GDM1 (cell line): ENCODE measurements at places on chromosomes 3 and 15.

- DNase-seq = no peak
These were observed 28.1 kb upstream of the VEPH1 start for GRCh38 chr3:157531301-157531660.

- no peak for DNase-seq
These were observed 43.6 kb downstream of the WHAMM start for GRCh38 chr15:82852941-82853561.

DNA sequence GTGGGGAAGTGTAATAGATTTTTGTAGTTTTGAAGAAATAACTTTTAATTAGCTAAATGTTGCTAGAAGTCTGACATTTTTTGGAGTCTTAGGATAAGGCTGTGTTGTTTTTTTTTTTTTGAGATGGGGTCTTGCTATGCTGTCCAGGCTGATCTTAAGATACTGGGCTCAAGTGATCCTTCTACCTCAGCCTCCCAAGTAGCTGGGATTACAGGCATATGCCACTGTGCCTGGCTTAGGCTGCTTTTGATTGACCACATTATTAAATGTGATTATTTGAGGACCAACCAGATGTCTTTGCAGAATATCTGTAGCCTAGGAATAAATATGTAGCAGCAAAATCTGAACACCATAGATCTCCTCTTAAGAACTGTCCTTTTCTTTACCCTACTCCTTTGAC is 29.7 kb downstream of the HACD3 start:
- DNase-seq = no peak

GRCh38 chr3:137035631-137036030 is 77.8 kb downstream of the IL20RB start:
- no peak for DNase-seq

GRCh38 chr15:85899927-85900326 is 105.2 kb upstream of the KLHL25 start:
- DNase-seq = no peak

- DNase-seq = no peak
These were observed 85.8 kb downstream of the LINGO1 start for GRCh38 chr15:77546870-77547269.

DNA sequence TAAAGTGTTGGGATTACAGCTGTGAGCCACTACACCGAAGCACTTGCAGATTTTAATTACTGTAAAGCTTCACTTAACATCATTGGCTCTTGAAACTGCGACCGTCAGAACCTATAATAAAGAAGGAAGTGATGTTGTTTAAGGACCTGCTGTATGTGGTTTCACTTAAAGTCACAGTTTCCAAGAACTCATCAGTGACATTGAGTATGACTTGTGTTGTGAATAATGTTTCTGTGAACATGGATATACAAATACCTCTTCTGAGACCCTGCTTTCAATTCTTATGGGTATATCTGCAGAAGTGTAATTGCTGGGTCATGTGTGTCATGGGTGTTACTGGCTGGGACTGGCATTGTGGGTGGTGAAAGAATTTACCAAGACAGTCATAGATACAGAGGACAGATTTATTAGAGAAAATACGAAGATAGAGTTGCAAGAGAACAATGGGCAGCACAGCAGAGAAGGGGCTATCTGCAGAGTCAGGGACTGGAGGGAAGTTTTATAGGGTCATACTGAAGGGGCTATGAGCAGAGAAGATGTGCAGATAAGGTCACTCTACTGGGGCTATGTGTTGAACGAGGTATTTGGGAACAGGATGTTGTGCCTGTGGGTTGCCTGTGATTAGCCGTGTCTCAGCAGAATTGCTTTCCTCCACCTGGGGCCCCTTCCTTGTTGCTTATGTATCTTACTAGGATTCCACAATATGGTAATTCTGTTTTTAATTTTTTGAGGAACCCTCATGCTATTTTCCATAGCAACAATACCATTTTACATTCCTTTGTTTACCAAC is 4.5 kb downstream of the NDUFB5 start:
- DNase-seq = no peak

GRCh38 chr3:70815817-70816216 is 503.4 kb upstream of the MDFIC2 start:
- DNase-seq = no peak

- DNase-seq = no peak
These were observed 512 bp downstream of the LARP6 start for GRCh38 chr15:70853318-70853972.

- no peak for DNase-seq
These were observed 27.6 kb downstream of the KLHL18 start for GRCh38 chr3:47310391-47310790.

- no peak for DNase-seq
These were observed 1141.0 kb downstream of the IGSF11 start for GRCh38 chr3:117893638-117894037.

GRCh38 chr3:134898181-134898754 is 103.2 kb downstream of the EPHB1 start:
- DNase-seq = no peak

DNA sequence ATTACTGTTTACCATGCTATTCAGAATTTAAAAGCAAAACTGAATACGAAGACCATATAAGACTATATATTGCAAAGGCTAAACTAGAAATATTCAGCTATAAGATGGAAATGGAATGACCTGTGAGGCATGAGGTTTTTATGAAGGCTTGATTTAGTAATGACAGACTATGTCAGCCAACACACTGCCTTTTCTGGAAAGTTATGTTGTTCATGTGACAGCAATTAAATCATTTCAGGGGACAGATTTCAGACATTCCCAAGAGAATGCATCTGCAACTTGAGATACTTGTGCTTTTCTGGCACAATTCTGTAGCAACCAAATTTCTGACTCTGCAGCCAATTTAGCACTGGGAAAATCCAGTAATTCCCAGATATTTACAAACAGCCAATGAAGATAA is 8.6 kb upstream of the GATM start:
- no peak for DNase-seq

DNA sequence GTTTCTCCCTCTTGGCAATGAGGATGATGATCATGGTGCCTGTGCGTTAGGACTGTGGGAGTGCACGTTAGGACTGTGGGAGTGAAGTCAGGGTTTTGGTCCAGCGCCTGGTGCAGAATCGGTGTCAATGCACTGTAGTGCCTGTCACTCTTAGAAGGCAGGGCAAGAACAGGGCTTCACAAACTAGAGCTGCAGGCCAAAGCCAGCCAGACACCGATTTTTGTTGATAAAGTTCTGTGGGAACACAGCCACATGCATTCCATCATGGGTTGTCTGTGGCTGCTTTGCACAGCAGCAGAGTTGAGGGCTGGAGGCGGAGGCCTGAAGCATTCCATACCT is 32.6 kb upstream of the NR2C2 start:
- no peak for DNase-seq

GRCh38 chr3:80233576-80233975 is 465.8 kb upstream of the ROBO1 start:
- DNase-seq = no peak

DNA sequence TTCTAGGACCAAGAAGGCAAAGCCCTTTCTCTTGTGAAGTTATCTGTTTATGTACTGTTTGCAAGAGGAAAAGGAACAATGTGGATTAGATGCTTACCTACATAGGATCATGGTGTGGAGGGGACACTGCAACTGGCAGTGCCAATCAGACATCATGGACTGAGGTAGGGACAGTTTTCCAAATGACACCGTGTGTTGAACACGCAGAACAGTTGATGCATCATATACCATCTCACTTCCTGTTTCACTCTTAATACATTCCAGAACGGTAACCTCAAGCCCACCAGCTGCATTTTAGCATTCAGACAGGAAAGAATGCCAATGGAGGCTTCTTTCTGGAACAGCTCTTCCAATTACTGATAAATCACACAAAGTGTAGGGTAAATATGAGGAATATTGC is 397.7 kb upstream of the LMCD1 start:
- DNase-seq = no peak

DNA sequence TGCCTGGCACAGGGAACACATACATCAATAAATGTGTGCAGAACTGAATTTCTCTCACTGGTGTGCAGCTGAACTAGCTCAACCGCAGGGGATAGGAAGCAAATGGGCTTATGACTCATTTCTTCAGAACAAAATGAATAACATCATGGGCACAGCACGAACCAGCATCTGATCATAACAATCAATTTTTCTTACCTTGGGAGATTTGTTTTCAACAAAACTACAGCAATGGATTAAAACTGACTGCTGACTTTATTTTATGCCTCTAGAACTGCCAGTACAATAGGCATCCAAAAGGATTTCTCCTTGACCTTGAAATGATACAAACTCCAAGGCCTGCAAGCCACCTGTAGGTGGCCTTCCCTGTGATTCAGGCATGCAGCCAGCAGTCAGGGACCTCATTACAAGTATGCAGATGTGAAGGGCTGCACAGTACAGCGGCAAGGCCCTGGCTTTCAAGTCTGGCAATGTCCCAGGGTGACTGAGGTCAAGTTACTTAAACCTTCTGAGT is 26.1 kb downstream of the TAMM41 start:
- DNase-seq = no peak

DNA sequence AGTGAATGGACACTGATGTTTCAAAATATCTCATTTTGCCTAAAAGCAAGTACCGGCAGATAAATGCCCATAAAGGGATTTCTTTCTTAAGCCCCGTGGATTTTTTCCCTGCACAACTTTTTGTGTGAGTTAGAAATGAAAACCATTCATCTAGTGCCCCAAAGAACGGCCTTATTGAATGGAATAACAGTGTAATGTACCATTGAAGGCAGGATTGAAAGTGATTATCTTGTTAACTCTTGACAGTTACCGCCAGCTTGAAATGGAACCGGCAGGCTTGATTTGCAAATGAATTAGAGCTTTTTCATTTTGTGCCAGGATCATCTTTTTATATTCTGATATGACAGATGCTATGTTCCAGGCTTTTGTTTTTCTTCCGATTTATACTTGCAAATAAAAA is 162.2 kb downstream of the RSRC1 start:
- no peak for DNase-seq

DNA sequence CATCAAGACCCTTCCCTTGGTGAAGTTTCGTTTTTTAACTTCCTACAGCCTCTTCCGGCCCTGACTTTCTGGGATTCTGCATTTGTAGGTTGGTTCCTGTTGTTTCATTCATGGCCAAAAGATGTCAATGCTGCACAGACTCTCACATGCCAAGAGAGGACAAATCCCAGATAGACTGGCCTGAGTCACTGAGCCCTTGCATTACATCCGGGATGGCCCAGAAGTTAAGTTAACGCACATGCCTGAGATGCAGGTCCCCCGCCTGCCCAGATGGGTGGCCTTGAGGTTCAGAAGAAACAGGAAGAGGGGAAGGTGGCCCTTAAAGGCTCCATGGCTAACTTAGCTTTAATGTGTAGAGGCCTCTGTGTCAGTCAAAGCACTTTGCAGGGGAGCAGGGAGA is 51.6 kb upstream of the SRGAP3 start:
- DNase-seq = no peak

DNA sequence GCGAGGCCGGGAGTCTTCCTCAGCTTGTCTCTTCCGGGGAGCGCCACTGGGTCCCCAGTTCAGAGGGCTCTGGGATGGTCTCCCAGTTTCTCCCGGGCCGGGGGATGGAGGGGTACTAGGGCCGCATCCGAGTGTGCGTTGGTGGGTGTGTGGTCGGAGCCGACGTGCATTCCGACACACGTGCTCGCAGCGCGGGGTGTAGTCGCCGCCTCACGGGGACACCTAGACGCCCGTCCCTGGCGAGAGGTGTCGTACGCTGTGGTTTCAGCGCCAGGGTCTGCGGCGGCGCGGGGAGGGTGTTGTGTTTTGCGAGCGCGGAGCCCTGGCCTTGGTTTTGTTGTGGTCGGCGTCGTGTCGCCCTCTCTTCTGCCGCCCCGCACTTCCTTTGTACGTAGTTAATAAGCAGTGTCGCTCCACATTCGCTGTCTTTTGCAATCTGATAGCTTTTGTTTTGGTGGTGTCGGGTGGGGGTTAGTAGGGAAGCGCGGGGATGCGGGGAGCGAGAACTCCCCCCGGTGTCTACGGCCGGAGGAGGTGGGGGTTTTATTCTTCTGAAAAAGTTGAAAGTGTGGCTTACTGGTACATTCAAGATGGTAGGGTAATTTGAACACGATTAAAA is 2.2 kb downstream of the IGF1R start:
- DNase-seq = no peak

DNA sequence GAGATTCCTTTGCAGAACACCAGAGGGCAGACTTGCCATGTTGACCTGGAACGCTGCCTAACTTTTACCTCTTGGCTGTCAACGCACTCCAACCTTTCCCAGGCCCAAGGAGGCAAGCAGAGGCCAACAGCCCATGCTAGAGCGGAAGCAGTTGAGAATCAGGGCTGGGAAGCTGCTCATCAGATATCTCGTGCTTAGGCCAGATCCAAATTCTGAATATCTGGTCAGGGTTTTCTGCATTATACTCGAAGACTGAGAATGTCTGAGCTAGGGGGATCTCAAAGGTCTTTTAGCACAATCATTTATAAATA is 2.5 kb downstream of the XIRP1 start:
- DNase-seq = peak; percentile 53

- no peak for DNase-seq
These were observed 4.4 kb downstream of the ITIH3 start for GRCh38 chr3:52798978-52799476.

DNA sequence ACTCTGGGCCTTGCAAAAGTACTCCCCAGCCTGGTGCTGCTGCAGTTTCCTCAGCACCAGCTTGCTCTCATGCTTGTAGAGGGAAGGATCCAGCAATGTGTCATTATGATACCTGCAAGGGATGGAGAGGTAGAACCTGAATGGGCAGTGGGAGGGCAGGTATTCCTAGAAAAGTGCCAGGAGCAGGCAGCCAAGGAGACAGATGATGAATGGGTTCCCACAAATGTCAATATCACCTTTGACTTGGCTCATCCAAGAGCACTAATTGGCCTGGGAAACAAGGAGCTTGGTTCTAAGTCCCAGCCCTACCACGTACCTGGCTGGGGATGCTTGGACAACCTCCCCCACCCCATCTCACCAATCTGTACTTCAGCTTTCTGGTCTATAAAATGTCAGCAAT is 9.4 kb downstream of the CILP start:
- DNase-seq = no peak

DNA sequence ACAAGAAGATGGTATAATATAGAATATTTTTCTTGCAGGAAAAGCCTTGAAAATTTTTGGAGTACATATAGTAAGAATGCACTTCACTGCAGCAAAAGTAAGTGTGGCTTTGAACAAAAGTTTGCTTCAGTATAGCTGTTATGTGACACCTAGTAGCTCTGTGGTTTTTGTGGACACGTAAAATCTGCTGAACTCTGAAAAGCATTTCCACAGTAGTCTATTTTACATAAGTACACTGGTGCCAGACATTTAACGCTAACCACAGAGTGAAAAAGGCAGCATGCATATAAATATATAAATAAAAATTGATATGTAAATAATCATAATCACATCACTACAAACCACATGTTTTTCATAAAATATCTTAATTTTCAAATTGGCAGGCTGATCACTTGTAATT is 39.8 kb downstream of the CGGBP1 start:
- no peak for DNase-seq

GRCh38 chr15:42670451-42670850 is 66.5 kb downstream of the CDAN1 start:
- no peak for DNase-seq

- no peak for DNase-seq
These were observed 380.5 kb upstream of the CFAP20DC start for GRCh38 chr3:59430341-59430740.

DNA sequence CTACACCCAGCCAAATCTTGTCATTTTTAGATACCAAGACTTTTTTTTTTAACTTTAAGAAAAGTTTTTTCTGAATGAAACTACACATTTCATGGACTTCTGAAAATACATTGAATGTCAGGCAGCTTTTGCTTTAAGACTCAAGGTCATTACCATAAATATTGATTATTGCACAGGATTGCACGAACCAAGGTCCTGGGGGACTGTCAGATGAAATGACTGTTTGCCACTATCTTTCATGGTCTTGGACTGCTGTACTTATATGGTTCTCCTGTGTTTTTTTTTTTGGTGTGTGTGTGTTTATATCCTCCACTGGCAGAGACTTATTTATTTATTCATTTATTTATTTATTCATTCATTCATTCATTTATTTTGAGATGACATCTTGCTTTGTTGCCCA is 6.9 kb upstream of the MYO1E start:
- DNase-seq = no peak
